ENCODE measurements at places on chromosomes 7 and 10.
A peak's percentile ranks its signal among the peaks of the same experiment; 100 is the strongest.

- DNase-seq: no peak
Observed at GRCh38 chr7:55249332-55249731, 115.8 kb upstream of the LANCL2 start.

- no peak for DNase-seq
Observed at GRCh38 chr7:3969286-3969685, 668.2 kb downstream of the SDK1 start.

- no peak for DNase-seq
Observed at GRCh38 chr10:5816170-5816569, 2.9 kb upstream of the GDI2 start.

DNA sequence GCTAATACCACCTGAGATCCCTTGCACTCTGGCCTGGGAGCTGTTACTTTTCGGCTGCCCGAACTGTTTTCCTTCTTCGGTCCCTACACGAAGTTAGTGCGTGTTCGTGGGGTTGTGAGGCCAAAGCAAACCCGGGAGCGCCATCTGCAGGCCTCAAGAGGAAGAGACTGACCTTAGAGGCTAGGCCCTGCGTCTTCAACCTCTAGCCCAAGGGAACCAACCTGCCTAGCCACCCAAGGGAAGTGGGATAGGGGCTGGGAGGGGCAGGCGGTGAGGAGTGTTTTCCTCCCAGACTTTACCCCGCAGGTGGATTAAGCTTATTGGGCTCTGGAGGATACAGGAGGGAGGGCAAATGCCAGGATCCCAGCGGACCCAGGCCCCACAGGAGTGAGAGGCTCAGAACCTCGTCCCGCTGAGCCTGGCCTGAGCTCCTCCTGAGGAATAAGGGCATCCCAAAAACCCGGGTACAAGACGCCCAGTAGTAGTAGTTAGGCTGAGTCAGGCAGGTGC lies 1.7 kb upstream of the PAX2 start:
- DNase-seq: peak; percentile 22

- no peak for DNase-seq
Observed at GRCh38 chr10:96090463-96090800, 39.7 kb upstream of the ZNF518A start.

DNA sequence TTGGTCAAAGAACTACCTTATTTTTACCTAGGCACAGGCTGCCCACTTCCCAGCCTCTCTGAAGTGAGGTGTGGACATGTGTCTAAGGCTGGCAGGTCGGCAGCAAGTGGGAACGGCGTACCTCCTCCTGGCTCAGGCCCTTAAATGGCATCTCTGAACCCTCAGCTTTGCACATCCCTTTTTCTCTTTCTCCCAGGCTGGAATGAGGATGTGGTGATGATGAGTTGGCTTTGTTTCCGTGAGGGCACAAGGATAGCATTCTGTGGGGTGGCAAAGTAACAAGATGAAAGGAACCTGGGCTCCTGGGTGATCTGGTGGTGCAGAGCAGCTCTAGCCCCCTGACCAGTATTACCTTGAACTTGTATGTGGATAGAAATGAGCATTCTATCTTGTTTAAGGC lies 196.8 kb downstream of the REEP3 start:
- no peak for DNase-seq

GRCh38 chr10:84946904-84947303 lies 618.5 kb downstream of the CCSER2 start:
- no peak for DNase-seq

DNA sequence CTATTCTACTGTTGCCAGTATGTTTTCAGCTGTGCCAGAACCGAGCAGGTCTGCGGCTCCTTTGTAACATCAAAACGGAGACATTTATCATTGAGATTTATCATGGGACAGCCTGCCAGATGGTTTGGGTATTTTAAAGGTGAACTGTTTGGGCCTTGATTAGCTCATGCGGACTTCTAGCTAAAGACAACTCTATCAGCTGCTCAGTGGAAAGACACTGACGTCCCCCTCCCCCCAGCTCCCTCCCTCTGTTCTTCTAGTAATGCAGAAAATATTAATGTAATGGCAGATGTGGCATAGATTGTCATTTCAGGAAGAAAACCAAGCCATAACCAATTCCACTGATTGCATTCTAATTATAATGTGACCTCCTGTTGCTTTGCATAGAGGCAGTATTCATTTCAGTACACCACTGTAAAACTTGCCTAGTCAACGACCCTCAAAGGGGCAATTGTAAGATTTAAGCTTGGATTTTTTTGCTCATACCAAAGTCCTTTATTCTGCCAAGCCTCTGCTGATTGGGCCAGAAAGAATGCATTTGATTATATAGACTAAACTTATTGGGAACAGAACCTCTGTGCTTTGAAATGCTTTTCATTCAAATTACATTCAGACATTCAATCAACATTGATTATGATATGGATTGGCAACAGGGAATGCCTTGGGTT lies 966.8 kb downstream of the LRMDA start:
- no peak for DNase-seq

Measured in stimulated activated naive CD4-positive, alpha-beta T cell (primary cell).